ENCODE measurements at places on chromosomes 2 and 18.

DNA sequence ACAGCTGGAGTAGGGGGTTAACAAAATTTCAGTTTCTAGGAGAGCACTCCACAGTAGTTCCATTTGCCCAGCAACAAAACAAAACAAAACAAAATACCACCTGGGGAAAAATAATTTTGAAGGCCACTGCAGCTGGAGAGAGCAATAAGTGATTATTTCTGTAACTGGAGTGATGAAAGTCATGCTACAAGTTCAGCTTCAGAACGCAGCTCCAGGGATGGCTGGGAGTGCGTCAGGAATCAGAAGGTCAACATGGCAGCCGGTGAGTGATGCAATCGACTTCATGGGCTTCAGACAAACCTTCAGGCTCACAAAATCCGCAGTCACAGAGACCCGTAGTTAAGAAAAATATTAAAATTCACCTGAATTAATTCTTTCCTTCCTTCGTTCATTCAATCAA lies 41.0 kb downstream of the ABHD3 start:
- DNase-seq, result no peak

DNA sequence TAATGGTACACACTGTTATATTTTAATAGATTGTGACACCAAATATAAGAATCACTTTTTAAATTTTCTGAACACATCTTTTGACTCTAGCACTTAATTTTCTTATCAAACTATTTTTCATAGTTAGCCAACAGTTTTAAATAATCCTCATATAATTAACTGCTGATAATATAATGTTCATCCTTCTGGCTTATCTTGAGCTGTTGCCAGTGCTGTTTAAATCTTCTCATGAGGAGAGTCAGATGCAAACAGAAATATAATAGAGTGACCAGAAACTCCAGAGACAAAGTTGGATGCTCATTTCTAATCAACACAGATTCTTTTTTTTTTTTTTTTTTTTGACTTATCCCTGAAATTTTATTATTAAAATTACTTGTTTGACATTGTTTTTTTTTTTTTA lies 282.6 kb downstream of the SPAG16 start:
- DNase-seq, result no peak

- DNase-seq, result no peak
Observed at GRCh38 chr2:101251844-101252407, 760 bp upstream of the CNOT11 start.

DNA sequence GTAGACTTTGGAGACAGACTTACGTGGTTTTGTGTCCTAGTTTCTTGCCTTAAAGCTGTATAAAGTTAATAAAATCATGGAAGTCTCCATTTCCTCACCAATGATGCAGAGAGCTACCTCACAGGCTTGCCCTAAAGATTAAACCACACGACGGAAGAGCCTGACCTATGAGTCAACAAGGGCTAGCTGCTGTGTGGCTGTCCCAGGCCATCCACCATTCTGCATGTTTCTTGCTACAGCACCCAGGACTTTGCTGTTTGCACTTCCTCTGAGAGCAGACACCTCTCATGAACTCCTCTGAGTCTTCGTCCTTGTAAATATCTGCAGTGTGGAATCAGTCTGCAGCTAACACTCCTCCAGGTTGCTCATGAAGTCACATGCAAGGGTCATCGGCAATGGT lies 160.0 kb upstream of the TRIB2 start:
- DNase-seq, result no peak

DNA sequence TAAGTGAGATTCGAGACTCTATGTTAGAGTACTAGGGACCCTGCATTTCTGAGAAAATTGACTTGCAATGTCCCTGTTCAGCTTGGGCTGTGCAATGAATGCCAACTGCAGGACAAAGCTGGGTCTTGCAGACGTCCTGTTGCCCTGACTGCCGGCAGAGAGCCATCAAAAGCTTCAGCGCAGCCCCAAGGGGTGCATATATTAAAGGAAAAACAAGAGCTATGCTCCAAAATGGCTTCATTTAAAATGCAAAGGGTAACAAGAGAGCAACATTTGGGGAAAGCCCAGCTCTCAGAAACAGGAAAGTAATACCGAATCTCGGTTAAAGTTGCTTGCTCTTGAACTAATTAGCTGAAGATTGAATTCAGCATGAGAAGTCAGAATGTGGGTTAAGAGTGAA lies 110.9 kb upstream of the PNPT1 start:
- no peak for DNase-seq

DNA sequence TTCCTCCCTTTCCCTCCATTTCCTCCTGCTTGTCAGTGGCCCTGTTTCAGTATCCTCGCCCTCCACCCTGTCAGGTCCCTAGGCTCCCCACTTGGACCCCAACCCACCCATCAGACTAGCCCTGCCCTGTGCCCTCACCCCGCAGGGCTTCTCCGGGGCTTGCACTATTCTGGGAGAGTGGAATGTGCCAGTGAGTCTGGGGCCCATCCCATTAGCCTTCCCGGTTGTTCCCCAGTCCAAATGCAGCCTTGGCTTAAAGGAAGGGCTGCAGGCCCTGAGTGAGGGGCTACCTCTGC lies 45.5 kb downstream of the MYO7B start:
- no peak for DNase-seq

- DNase-seq, result no peak
Observed at GRCh38 chr18:38007676-38008330, 442.2 kb upstream of the CELF4 start.

DNA sequence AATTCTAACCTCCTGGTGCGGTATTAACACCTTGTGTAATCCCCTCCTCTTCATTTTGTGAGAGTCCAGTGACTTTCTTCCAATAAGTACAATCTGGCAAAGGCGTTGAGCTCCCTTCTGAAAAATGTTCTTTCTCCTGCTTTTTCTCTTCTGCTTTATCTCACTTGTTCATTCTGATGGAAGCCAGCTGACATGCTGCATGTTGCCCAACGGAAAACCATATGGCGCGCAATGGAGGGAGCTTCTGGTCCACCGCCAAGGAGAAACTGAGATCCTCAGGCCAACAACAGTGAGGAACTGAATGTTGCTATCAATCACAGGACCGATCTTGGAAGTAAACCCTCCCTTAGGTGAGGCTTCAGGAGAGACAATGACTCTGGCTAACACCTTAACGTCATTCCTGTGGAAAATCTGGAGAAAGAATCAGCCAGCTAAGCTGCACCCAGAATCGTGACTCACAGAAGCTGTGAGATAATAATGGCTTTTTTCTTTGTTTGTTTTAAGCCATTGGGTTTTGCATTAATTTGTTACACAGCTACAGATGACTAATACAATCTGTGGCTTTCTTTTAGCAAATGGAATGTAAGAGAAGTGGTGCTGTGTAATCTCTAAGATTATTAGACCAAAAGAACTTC lies 1323.9 kb upstream of the DDX18 start:
- DNase-seq, result no peak

DNA sequence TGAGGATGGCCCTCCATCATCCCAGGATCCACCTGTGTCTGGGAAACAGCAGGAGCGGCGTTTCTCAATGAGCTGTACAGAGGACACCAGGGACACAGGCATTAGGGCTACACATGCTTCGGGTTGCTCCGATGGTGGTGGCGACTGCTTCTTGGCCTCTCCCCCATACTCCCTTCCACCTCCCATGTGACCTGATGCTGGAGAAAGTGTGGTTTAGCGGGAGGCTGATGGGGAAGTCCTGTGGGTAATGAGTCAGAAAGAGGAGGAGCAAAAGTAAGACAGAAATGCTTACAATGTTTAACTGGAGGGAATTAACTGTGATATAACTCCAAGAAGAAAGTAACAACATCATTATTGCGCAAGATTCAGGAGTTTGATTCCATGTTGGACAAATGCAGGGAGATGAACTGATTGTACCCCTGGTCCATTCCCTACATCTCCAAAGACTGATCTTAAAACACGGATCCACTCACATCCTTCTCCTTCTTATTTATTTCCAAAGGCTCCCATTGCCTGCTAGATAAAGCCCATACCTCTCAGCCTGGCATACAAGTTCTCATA lies 186.6 kb downstream of the NRP2 start:
- no peak for DNase-seq

DNA sequence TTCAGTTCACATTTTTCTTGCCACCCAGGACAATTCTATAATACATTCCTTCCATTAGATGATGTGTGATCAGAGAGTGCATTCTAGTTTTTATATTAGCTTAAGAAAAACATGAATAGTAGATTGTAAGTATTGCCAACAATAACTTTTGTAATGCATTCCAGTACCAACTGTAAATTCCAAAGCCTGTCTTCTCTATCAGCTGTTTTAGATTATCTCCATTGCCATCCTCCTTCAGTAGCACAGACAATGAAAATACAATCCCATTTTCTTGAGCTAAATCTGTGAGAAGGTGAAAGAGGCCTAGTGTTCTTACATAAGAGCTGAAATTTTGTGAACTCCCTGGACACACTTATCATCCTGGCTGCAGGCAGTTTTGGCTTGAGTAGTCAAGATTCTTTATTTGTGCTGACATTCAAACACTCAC lies 103.9 kb downstream of the CCBE1 start:
- no peak for DNase-seq

GRCh38 chr2:136297312-136297711 lies 179.4 kb upstream of the CXCR4 start:
- no peak for DNase-seq

- DNase-seq, result no peak
Observed at GRCh38 chr2:217185265-217185995, 325.6 kb upstream of the TNP1 start.

- no peak for DNase-seq
Observed at GRCh38 chr18:69216321-69216720, 184.4 kb upstream of the DOK6 start.

- no peak for DNase-seq
Observed at GRCh38 chr18:62637807-62638687, 77.3 kb upstream of the PHLPP1 start.

GRCh38 chr2:60226943-60227342 lies 326.5 kb downstream of the BCL11A start:
- no peak for DNase-seq

GRCh38 chr2:171531836-171532450 lies 9.7 kb downstream of the CYBRD1 start:
- DNase-seq, result no peak

DNA sequence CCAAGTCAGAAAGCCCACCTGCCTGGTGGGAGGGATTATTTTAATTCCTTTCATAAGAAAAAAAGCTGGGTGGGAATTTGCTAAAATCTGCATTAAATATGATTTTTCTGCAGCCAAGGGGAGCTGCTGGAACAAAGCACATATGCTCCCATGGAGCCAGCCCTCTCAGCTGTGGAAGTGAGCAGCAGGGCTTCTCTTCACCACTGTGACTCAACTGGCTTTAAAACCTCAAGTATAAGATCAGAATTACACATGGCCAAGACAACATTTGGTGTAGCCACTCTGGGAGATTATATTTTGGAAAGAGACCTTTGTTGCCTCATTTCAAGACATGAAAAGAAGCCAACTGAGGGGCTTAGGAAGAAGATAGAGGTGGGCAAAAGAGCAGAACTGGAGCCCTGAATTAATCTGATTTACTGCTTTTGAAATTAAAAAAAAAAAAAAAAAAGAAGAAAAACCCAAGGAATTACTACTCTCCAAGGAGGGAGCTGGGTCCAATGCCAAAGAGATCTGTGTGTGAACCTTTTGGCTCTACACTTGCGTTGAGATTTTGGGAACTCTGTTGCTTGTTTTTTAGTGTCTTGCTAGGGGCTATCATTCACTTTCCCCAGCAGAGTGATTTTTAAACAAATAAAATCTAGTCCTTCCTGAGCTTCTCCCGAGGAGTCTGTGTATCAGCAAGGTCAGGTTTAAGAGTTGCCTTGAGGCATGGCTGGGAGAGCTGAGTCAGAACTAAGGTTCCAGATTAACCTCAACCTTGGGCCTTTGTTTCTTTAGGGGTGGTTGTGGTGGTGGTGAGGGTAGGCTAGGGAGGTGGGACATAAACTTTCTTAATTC lies 6.0 kb downstream of the LHCGR start:
- no peak for DNase-seq
